PC-9 (cell line): ENCODE measurements at places on chromosomes 5 and 9. TPM values are rescaled to one million over a fixed set of nuclear protein-coding genes. Genes with fewer than 3 reads are reported as not detected.

- H3K36me3 ChIP-seq: no peaks in the 10 kb centered on the region
- no peak within 1 kb of the TSS for H3K4me3 ChIP-seq
- no peak for DNase-seq
- no peak within 1 kb of the TSS for H3K27ac ChIP-seq
- no peaks in the 10 kb centered on the region for H3K27me3 ChIP-seq
- no peaks in the 10 kb centered on the region for H3K4me1 ChIP-seq
These were observed at the start of gene CMYA5 for GRCh38 chr5:79689541-79690466. Gene CMYA5, plus strand, starts transcription at chr5:79689836. Its CDS starts 72 bp downstream, at chr5:79689908.

DNA sequence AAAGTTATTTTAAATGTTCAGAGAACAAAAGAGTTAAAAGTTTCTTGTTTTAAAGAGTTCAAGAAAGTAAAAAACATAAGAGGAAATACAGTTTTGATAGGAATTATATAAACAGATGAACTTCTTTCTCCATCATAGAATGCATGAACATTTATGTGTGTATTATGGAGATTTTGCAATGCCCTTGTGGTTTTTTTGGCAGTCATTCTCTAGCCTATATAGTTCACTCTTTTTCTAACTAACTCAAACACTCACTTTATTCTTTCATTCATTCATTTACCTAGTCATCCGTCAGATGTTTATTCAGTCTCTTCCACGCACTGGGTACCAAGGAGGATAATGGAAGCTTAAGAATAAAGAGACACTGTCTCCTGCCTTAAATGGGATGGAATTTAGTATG, 195.9 kb upstream of the VLDLR start:
- no peak for DNase-seq
- H3K27ac ChIP-seq: no peak overlapping the region
- H3K36me3 ChIP-seq: no peaks in the 10 kb centered on the region
- no peak overlapping the region for H3K4me3 ChIP-seq

DNA sequence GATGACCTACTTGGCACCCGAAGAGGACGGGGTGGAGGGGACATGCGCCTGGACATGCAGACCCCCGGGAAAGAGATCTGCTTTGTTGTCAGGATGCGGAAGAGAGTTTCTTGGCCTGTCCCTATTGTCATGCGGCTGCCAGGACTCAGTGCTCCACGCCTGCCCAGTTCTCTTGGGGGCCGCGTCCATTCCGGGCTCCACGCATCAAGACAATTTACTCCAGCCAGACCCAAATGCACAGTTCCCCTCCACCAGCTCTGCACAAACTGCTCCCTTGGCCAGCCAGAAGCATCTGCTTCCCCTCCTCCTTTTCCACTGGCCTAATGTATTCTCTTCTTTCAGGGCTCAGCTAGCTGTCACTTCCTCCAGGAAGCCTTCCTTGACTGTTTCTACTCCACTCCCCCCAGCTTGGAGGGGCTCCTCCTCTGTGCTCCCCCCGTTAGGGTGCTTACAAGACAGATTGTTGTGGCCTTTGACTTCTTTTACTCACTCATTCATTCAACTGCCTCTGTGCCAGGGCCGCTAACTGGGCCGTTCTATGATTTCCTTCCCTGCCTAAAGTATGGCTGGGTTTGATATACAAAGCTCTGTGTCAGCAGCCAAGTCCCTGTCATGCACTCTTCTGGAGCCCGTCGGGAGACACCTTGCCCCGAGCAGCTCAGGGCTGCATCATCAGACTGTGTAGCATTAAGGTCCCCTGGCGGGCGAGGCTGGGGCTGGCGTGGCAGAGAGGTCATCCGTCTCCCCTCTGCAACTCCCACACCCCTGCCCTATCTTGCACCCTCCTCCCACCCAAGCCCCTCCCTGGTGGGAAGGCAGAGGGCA, 6.6 kb downstream of the FIBCD1 start:
- peaks cover 52% of the 10 kb centered on the region for H3K4me1 ChIP-seq
- no peaks in the 10 kb centered on the region for H3K27me3 ChIP-seq
- peak overlapping the region; percentile 48; the same call in 1 of the 2 replicates for H3K4me3 ChIP-seq
- H3K27ac ChIP-seq: no peak overlapping the region

DNA sequence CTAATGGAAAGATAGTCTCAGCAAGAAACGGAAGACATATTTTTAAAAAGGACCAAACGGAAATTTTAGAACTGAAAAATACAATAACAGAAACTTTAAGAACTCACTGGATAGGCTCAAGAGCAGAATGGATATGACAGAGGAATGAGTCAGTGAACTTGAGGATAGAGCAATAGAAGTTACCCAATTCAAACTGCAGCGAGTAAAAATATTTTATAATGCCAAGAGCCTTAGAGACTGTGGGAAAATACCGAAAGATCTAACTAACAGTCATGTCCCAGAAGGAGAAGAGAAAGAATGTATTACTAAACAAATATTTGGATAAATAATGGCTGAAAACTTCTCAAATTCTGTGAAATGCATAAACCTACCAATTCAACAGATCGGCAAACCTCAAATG, 40.8 kb downstream of the ADAMTS2 start:
- peaks cover 95% of the 10 kb centered on the region for H3K27me3 ChIP-seq
- no peaks in the 10 kb centered on the region for H3K36me3 ChIP-seq
- no peaks in the 10 kb centered on the region for H3K4me1 ChIP-seq
- no peak overlapping the region for H3K27ac ChIP-seq

Gene SLC23A1
- total RNA-seq: 1.9 TPM in 2 replicates

Gene SLC25A25
- 11.7 and 13.4 TPM in 2 replicates for total RNA-seq

Gene BASP1
- total RNA-seq: not detected in 2 replicates

GRCh38 chr9:37942621-37943344, 38.9 kb upstream of the SLC25A51 start:
- H3K4me3 ChIP-seq: no peak overlapping the region
- H3K27me3 ChIP-seq: no peaks in the 10 kb centered on the region
- peak overlapping the region; percentile 68 for H3K27ac ChIP-seq
- peaks cover 7% of the 10 kb centered on the region; the same call in 1 of the 2 replicates for H3K36me3 ChIP-seq
- H3K4me1 ChIP-seq: peaks cover 74% of the 10 kb centered on the region
- DNase-seq: peak; percentile 49

Gene GTF3C5
- total RNA-seq: 79.6 and 107 TPM in 2 replicates

Gene UBE2QL1
- total RNA-seq: not detected in 2 replicates

Gene CFAP157
- total RNA-seq: 0.65 and 0.68 TPM in 2 replicates

Gene PTPRD
- not detected in 2 replicates for total RNA-seq

GRCh38 chr5:174381241-174381640, 335.7 kb downstream of the NSG2 start:
- H3K4me1 ChIP-seq: peaks cover 18% of the 10 kb centered on the region
- no peak for DNase-seq
- H3K36me3 ChIP-seq: no peaks in the 10 kb centered on the region
- H3K27me3 ChIP-seq: peaks cover 8% of the 10 kb centered on the region; the same call in 1 of the 2 replicates
- no peak overlapping the region for H3K4me3 ChIP-seq

Gene DOLK
- 18.0 and 19.0 TPM in 2 replicates for total RNA-seq

Gene IL31RA
- total RNA-seq: 2.0 TPM in 2 replicates

Gene LEAP2
- 4.4 and 4.5 TPM in 2 replicates for total RNA-seq

DNA sequence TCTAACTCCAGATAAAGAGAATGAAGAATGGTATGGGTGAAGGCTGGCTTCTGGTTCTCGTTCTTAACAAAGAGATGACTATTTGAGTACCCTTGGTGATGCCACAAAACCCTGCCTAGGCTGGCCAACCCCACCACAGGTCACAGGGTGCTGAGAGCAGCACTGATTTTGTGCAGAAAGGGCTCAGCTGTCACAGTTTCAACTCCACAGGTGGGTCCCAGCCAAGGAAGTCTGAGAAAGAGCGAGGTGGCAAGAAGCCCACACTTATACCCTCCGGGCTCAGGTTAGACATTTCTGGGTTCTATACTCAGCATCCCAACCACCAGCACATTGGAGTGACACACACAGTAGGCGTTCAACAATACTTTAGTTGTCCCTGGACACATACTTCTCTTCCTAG, 118.1 kb downstream of the SLIT3 start:
- no peaks in the 10 kb centered on the region for H3K36me3 ChIP-seq
- H3K27me3 ChIP-seq: peaks cover 57% of the 10 kb centered on the region
- no peaks in the 10 kb centered on the region for H3K4me1 ChIP-seq
- no peak overlapping the region for H3K27ac ChIP-seq

Gene SLC6A19
- total RNA-seq: not detected in 2 replicates

Gene MCC
- total RNA-seq: 2.5 TPM in 2 replicates

- H3K27me3 ChIP-seq: no peaks in the 10 kb centered on the region
- peak overlapping the region; percentile 54; the same call in 1 of the 2 replicates for H3K4me3 ChIP-seq
- no peak overlapping the region for H3K27ac ChIP-seq
- no peak for DNase-seq
- H3K4me1 ChIP-seq: no peaks in the 10 kb centered on the region; the same call in 1 of the 2 replicates
These were observed 79.6 kb downstream of the TLR4 start for GRCh38 chr9:117783828-117784227.

Gene FGFR4
- total RNA-seq: 14.7 and 16.7 TPM in 2 replicates

Gene LHX3
- 0.22 and 0.43 TPM in 2 replicates for total RNA-seq

GRCh38 chr5:67187006-67187715, 9.4 kb downstream of the CD180 start:
- no peaks in the 10 kb centered on the region for H3K36me3 ChIP-seq
- DNase-seq: no peak
- H3K27ac ChIP-seq: no peak overlapping the region
- H3K4me3 ChIP-seq: no peak overlapping the region
- H3K4me1 ChIP-seq: no peaks in the 10 kb centered on the region

DNA sequence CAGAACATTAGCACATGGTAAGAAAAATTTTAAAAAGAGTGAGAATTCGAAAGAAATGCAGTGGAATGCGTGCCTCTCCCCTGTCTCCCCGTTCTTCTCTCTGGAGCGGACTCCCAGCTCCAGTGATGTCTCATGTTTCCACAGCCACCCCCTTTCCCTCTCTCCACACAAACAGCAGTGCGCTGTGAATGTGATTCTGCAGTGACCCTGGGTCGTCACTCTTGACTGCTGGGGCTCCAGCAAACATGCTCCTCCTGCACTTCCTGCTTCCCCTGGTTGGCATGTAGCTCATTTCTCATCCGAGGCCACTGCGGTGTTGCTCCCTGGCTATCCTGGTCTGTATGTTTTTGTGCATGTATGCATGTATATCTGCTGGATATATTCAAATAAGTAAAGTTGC, 13.3 kb downstream of the PHF2 start:
- H3K4me3 ChIP-seq: no peak overlapping the region
- no peak overlapping the region for H3K27ac ChIP-seq
- H3K4me1 ChIP-seq: no peaks in the 10 kb centered on the region
- no peaks in the 10 kb centered on the region for H3K36me3 ChIP-seq
- H3K27me3 ChIP-seq: no peaks in the 10 kb centered on the region

DNA sequence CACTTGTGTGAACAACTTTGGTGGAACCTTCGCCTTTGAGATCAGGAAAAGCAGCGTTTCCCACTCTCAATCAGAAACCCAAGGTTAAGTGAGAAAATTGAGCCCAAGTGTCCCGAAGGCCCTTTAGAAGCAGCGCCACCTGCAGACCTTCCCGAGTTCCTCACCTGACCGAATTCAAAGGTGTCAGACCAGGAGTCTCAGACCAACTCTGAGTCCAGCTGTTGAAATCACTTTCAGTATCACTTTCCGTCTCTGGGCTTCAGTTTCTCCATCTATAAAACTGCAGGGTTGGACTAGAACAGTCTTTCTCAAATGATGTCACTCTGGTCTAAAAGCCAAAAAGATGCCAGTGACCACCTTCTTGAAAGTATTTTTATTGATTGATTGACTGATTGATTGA, 31.7 kb upstream of the GRHPR start:
- H3K4me3 ChIP-seq: no peak overlapping the region
- H3K27me3 ChIP-seq: no peaks in the 10 kb centered on the region
- no peak for DNase-seq
- H3K27ac ChIP-seq: no peak overlapping the region
- H3K4me1 ChIP-seq: no peaks in the 10 kb centered on the region

DNA sequence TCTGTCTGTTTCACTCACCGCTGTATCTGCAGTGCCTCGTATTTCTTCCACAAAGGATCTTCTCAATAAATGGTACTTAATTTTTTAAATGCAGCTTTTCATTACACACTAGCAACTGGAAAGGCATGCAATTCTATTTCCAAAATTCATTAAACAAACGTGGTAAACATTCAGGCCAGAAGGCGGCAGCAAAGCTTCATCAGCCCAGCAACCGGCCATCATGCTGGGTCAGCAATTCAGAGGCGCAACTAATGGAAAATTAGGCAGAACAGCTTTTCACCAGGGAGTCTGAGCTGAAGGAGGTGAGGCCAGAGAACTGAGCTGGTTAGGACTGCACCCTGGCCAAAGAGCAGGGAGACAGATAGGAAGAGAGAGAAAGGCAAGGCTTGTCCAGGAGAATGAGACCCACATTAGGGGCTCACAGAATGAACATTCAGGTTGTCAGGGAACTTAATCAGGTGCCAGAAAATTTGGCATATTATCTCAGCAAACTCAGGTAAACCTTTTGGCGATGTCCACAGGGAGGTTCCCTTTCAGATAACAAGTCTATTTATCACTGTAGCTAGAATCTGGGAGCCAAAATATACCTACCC, 17.7 kb upstream of the RNF180 start:
- no peak overlapping the region for H3K4me3 ChIP-seq
- no peaks in the 10 kb centered on the region for H3K36me3 ChIP-seq
- no peaks in the 10 kb centered on the region for H3K27me3 ChIP-seq
- no peaks in the 10 kb centered on the region for H3K4me1 ChIP-seq
- H3K27ac ChIP-seq: no peak overlapping the region
- no peak for DNase-seq

Gene FOXI1
- total RNA-seq: not detected in 2 replicates

GRCh38 chr9:7137040-7137439, 379.3 kb downstream of the KDM4C start:
- no peak for DNase-seq
- no peaks in the 10 kb centered on the region for H3K36me3 ChIP-seq
- H3K27ac ChIP-seq: no peak overlapping the region
- no peaks in the 10 kb centered on the region for H3K4me1 ChIP-seq

DNA sequence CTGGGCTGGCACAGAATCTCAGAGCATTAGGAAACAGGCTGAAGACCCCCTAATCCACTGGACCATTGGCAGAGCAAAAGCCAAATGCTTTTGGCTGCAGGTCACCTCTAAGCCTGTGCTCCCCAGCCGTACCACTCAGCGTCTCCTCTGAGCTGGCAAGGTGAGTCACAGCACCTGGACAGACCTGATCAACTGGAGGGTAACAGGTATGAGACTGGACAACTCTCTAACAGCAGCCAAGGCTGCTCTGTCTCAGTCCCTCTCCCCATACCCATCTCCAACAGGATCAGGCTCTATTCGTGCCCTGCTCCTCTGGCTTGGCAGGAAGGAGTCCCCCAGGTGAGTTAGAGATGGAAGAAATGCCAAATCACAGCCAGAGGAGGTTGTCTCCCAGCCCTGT, 4.7 kb downstream of the GOLGA2 start:
- H3K36me3 ChIP-seq: peaks cover 25% of the 10 kb centered on the region
- H3K4me1 ChIP-seq: peaks cover 38% of the 10 kb centered on the region

Gene BTNL3
- not detected in 2 replicates for total RNA-seq

- no peaks in the 10 kb centered on the region for H3K4me1 ChIP-seq
- H3K27me3 ChIP-seq: no peaks in the 10 kb centered on the region
- H3K4me3 ChIP-seq: no peak overlapping the region
- H3K27ac ChIP-seq: no peak overlapping the region
- DNase-seq: no peak
These were observed 73.3 kb downstream of the GOLPH3 start for GRCh38 chr5:32100691-32101302.

GRCh38 chr9:125861405-125862058, 114.4 kb downstream of the PBX3 start:
- no peak overlapping the region for H3K27ac ChIP-seq
- no peaks in the 10 kb centered on the region for H3K36me3 ChIP-seq
- H3K4me3 ChIP-seq: no peak overlapping the region
- DNase-seq: no peak
- no peaks in the 10 kb centered on the region for H3K27me3 ChIP-seq
- H3K4me1 ChIP-seq: no peaks in the 10 kb centered on the region

- no peaks in the 10 kb centered on the region for H3K27me3 ChIP-seq
- H3K27ac ChIP-seq: no peak overlapping the region
These were observed 1550.9 kb upstream of the CDH6 start for GRCh38 chr5:29642601-29643000.

GRCh38 chr5:74152136-74152535, 488.4 kb downstream of the ENC1 start:
- H3K4me3 ChIP-seq: no peak overlapping the region
- H3K4me1 ChIP-seq: no peaks in the 10 kb centered on the region
- no peak for DNase-seq
- no peaks in the 10 kb centered on the region for H3K27me3 ChIP-seq
- no peak overlapping the region for H3K27ac ChIP-seq

Gene CCNB1
- 174 and 248 TPM in 2 replicates for total RNA-seq
